NCI-H226 (cell line): ENCODE measurements at places on chromosomes 4 and X.
A peak's percentile ranks its signal among the peaks of the same experiment; 100 is the strongest.

DNA sequence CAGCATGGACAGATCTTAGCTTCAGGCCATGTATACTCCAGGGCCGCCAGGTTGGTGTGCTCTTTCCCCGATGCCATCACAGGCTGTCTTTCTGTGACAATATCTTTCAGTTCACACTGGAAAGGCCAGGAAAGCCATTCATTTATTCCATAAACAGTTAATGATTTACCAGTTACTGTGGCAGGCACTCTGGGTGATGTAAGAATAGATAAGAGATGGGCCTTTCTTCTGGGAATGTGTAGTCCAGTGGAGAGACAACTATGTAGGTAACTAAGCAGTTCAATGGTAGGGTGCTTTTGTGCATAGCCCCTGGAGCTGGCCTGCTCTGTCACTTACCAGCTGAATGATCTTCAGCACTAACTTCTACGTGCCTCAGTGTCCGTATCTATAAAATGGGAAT, 46.3 kb upstream of the LEF1 start:
- no peak for DNase-seq

GRCh38 chr4:5707778-5708448, 446 bp downstream of the EVC2 start:
- DNase-seq, result no peak

- peak; percentile 76 for DNase-seq
Observed at GRCh38 chrX:16239211-16239610, 71.9 kb downstream of the MAGEB17 start.

- no peak for DNase-seq
Observed at GRCh38 chr4:126718136-126718535, 914.6 kb upstream of the INTU start.

- no peak for DNase-seq
Observed at GRCh38 chr4:26905172-26905571, 44.5 kb downstream of the STIM2 start.

GRCh38 chr4:74997948-74998729, 65.2 kb downstream of the PARM1 start:
- DNase-seq, result no peak

- no peak for DNase-seq
Observed at GRCh38 chr4:8038719-8039251, 99.1 kb upstream of the AFAP1 start.

- no peak for DNase-seq
Observed at GRCh38 chr4:139559687-139560086, 3.7 kb upstream of the SETD7 start.

- DNase-seq, result no peak
Observed at GRCh38 chrX:33333271-33333670, 121.9 kb upstream of the DMD start.

DNA sequence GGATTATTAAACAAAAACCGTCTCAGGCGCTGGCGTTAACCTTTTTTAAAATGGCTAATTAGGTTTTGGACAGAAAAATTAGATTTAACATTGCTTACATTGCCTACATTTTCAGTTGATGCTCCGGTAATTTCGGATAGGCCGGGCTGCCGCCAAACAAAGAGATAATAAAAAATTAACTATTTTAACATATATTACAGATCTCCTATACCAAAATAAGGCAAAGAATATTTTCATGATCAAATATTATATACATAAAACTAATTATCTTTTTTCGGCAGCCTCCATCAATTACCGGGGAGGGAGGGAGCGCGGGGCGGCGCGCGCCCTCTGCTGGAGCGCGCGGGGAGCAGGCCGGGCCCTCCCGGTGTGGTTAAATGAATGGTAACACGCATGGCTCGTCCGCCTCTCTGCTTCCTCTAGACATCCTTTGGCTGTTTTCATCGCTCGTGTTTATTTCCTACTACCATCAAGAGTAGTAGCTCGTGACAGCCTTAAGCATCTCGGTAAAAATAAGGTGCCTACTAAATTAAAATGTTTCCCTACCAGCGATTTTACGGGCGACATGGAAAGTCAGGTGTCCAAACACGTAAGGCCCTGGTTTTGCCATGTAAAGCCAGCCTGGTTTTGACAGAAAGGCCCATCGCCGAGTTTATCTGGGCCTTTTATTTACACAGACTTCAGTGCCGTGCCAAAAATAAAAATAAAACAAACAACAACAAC, 52.4 kb upstream of the TMEM33 start:
- DNase-seq, result no peak

DNA sequence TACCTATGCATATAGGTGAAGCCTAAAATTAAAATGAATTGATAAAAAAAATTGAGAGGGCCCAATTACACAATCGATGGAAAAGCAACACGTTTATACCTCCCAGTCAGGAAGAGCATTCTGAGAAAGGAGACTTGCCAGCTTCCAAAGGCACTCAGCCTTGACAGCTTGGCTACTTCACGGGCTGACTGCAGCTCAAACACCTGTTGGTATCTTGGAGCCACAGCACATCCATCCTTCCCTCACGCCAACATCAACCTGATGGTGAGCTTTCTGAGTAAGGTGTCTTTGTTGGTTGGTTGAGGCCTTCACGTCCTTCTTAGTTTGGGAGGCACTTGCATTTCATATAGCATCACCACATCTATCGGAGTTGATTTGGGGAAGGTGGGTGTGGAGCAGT, 598.9 kb upstream of the DIPK2B start:
- no peak for DNase-seq

- no peak for DNase-seq
Observed at GRCh38 chr4:41408150-41408549, 129.8 kb upstream of the LIMCH1 start.

DNA sequence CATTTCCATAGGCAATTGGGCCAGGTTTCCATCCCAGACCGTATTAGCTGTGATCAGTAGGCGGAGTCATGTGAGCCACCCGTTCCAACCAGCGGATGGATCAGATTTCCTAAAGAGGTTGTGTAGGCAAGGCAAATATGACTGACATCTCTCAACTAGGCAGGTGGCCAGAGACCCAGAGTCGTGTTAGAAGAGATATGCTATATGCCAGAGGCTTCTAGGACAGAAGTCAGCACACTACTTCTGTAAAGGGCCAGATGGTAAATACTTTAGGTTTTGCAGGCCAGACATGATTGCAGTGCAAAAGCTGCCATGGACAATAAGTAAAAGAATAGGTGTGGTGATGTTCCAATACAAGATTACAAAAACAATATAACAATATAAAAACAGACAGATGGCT, 788.4 kb downstream of the RPA4 start:
- DNase-seq, result no peak

DNA sequence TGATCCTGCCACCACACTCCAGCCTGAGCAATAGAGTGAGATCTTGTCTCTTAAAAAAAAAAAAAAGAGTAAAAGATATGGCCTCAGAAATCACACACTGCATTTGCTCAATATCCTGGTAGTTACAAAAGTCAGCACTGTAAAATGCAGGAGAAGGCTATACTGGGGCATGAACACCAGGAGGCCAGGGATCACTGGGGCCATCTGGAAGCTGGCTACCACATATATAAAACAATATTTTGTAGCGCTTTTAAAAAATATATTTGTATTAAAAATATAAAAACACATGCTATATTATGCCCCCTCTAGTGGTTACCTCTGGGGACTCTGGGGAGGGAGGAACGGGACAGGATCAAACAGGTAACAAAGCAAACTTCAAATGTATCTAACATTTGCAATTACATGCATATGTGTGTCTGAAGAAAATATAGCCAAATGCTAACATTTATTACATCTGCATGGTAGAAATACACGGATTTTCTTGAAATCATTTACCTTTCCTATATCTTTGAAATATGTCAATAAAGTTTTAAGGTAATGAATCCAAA, 4.0 kb downstream of the C4orf46 start:
- peak; percentile 18 for DNase-seq

GRCh38 chr4:170651786-170652185, 562.0 kb upstream of the AADAT start:
- no peak for DNase-seq

DNA sequence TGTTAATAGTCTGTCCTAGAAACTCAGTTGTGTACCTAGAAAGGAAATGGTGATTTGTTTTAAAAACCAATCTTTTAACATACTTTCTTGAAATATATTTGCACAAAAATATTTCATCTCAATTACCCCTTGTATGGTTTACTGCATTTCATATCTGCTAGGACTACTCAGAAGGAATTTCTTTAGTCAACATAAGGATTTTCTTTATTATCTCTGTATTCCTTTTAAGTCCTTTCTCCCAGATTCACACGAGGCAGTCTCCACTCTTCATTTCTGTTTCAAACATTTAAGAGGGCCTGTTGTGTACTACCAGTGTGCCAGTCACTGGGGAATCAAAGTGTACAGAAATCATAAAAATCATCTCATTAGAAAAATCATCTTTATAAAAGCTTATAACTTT, 28.8 kb downstream of the NFKB1 start:
- no peak for DNase-seq

GRCh38 chr4:13529128-13529919, 15.0 kb downstream of the NKX3-2 start:
- no peak for DNase-seq

- DNase-seq, result no peak
Observed at GRCh38 chrX:106952988-106953387, 32.8 kb downstream of the CLDN2 start.

DNA sequence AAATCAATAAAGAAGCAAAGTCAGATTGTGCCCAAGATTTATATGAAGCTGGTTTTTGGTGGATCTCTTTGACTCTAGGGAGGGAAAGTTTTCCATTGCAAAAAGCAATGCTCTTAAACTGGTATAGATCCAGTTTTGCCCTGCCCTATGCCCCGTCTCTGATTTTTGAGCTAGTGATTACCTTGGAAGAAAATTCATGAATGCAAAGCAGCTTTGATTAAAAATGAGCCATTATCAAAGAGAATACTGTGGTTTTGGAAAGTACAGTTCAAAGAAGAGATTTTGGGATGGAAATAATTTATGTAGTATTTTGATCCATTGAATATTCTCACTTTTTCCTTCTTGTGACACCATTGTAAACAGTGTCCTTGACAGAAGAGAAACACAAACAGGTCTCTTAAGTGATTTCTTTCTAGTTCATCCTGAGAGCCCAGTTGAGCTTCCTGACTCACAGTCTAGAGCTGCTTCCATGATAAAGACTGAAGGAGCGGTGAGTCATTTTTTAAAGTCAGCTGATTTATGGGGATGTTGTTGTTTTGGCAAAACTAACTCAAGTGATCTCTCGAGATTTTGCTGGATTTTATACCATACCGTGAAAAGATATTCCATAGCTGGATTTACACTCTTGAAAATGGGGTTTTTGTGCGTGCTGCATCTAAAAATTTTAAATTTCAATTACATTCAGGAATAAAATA, 76.7 kb downstream of the AFF1 start:
- DNase-seq, result peak; percentile 79

DNA sequence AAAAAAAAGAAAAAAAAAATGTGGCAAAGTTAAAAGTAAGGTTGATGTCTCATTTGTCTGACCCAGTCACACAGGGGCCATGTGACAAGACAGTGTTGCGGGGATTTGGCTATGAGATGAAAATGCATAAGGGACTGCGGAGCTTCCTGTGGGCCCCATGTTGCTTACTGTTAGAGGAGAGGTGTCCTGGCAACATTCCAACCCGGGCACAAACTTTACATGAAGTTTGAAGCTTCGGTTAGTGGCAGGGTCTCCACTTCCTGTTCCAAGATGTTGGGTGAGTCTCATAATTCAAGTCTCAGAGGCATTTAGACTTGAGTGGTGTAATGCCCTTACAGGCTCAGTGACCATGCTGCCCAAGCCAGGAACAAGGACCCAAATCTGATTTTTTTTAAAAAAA, 111.3 kb downstream of the MAML3 start:
- DNase-seq, result no peak

DNA sequence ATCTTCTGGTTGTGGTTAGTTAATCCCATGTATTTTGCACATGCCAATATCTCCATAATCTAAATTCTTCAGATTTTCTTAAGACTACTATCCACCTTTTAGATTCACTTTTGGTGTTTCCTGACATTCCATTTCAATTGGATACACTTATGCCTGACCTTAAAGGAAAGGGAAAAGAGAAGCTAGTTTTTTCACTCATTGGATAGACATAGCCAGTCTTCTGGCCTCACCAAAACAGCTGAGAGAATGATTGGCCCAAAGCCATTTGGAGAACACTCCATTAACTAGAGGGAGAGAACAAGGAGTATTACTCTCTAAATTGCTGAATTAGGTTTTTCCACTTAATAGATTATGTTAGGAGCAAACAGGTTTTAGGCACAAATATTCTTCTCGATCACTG, 4.0 kb downstream of the PRPS1 start:
- peak; percentile 39 for DNase-seq

- no peak for DNase-seq
Observed at GRCh38 chr4:180203349-180203748, 2039.9 kb upstream of the TENM3 start.

GRCh38 chr4:76546327-76546726, 111.3 kb downstream of the SHROOM3 start:
- no peak for DNase-seq

DNA sequence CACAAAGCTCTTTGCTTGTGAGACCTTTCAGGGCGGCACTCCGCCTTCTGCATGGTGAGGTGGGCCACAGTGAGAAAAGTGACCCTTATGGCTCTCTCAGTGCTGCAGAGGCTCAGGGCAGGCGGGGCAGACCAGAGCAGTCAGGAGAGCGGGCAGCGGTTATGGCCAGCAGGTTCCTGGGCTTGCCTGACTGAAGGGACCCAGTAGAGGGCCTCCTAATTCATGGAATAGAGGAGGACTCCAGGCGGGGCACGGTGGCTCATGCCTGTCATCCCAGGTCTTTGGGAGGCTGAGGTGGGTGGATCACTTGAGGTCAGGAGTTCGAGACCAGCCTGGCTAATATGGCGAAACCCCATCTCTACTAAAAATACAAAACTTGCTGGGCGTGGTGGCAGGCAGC, 91.4 kb downstream of the CLNK start:
- no peak for DNase-seq

DNA sequence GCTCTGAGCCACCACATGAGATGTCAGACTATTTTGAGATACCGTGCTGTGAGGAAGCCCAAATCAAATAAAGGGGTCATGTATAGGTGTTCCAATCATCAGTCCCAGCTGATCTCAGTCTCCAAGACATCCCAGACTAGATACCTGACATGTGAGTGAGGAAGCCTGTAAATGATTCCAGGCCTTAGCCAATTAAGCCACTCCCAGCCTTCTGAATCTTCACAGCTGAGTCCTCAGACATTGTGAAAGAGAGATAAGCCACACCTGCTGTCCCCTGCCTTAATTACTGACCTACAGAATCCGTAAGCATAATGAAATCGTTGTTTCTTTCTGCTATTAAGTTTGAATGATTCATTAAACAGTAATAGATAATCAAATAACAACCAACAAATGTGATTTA, 671.4 kb downstream of the ZNF674 start:
- no peak for DNase-seq

- no peak for DNase-seq
Observed at GRCh38 chrX:123801901-123802300, 58.0 kb upstream of the XIAP start.
